Aorta (tissue), 5 donors: ENCODE measurements at places on chromosomes 12 and 14.

DNA sequence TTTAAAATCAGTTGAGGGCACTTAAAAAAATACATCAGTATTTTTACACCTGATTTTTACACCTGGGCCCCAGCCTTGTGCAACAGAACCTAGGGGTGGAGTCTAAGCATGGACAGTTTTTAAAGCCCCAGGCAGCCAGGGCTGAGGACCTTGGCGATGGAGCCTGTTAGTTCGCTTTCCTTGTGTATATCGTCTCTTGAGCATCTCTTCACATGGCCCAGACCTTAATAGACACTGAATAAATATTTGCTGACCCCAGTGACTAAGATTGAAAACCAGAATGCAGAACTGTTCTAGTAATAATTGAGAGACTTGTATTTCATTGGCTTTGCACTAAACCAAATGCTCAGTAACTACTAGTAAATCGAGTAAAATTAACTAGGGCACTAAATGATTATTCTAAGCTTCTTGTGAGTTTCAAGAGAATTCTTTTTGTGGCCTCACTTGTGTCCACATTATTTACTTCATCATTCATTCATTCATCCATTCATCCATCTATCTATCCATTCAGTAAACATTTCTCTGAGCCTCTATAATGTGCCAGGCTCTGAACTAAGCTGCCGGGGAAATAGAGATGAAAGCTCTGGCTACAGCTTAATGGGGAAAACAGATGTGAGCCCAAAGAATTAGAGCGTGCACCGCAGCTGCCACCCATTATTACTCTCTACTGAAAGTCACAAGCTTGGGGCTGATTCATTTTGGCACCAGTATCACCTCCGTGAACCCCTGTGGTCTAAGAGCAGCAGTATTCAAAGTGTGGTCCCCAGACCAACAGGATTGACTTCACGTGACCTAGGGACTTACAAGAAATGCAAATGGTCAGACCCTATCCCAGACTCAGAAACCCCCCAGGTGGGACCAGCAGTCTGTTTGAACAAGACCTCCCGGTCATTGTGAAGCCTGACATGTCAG is 30.7 kb upstream of the BCL7A start:
- no peak for DNase-seq

DNA sequence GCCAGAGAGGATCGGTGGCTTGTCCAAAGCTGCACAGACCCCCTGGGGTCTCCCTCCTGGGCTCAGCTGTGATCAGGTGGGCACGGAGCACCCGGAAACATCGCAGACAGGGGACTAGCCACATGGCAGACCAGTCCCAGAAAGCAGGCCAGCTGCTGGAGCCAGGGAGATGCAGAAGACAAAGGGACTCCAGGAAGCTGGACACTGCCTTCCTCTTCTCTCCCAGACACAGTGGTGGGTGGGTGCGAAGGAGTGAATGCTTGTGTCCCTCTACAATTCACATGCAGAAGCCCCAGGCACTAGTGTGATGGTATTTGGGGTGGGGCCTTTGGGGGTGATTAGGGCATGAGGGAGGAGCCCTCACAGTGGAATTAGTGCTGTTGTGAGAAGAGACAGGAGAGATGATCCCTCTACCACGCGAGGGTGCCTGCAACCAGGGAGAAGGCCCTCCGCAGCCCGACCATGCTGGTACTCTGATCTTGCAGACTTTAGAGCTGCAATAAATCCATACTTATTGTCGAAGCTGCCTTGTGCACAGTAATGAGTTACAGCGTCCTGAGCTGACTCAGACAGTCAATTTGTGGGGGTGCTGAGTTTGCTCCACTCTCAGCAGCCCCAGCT is 95.2 kb downstream of the CALM1 start:
- no peak for DNase-seq

- no peak for DNase-seq
These were observed 58.6 kb upstream of the ARHGAP5 start for GRCh38 chr14:32018391-32019092.

DNA sequence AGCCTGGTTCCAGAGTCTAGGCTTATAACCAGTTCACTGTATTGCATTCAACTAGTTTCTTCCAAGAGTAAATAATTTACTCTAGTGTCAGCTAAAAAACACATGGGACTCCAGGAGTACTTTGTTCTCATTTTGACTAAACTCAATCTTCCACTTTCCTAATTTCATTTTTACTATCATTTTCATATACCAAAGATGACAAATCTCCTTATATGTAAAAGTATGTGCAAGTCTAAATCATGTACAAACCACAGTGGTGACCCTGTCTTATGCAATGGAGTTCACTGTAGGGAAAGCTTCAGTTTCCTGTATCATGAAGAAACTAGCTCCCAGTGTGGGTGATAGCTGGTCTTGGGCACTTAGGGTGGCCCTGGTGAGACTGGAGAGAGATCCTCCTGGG is 151.6 kb downstream of the HELB start:
- no peak for DNase-seq
